SHP77 (cell line): ENCODE measurements at places on chromosomes 2 and 18.
A peak's percentile ranks its signal among the peaks of the same experiment; 100 is the strongest.

DNA sequence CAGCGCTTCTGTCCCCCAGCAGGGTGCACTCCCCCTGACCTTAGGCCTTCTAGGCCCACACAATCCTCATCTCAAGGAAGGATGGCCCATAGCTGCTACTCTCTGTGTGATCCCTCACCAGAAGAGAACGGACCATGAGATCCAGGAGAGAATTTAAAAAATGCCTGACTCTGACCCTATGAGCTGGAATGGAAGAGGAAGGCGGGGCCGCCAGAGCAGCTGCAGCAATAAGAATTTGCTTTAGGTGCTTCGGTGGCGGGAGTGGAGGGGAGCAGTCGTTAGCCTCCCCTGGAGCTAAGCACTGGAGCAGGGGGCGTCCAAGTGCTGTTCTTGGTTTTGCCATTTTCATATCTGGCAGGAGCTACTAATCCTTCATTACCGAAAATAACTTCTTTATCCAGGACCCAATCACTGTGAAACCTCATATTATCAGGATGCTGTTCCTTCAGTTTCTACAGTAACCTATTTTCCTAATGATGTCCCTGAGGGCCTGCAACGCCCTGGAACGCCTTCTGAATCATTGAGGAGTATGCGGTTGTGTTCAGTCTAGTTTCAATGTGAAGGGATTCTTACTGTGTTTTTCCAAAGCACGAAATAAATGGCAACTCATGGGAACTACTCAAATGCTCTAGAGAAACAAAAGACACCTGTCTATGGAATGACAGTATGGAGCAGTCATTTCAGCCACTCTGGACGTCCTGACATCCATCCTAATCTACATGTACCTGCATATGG is 105.1 kb upstream of the SIX2 start:
- no peak for DNase-seq

DNA sequence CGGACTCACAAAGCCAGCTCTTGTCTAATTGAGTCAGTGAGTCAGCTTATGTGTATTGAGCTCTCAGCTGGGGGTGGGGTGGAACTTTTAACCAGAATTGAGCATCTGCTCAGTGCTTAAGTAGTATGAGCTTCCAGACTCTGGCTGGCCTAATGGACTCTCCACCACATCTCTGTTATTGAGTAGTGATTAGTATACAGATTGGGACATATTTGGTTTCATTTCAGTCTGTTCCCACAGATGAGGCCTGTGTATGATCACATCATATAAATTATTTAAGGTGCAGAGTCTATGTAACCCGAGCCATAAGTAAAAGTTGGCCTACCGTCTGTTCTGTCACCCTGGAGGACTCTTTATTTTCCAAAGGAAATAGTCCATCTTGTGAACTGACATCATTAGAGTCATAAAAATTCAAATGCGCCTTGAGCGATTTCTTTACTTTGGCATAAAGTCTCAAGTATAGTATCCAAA is 152.1 kb downstream of the THSD7B start:
- DNase-seq, result no peak

GRCh38 chr2:3958969-3959368 is 255.6 kb downstream of the DCDC2C start:
- no peak for DNase-seq

DNA sequence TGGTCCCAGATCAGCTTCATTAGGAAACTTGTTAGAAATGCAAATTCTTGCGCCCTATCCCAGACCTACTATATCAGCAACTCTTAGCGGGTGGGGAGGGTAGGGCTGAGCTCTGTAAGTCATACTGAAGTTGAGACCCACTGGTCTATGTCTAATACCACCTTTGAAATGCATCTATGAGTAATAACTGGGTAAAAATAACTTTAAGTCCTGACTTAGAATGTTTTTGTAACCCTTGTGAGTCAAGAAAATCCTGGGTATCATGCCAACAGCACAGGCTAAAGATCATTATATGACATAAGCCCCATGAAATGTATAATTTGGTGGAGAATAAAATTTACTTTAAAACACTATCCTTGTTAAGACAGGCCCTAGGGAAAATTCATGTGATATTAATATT is 41.4 kb downstream of the PRKD3 start:
- no peak for DNase-seq

- DNase-seq, result peak; percentile 66
Observed at GRCh38 chr18:34159691-34160185, 65.0 kb downstream of the NOL4 start.

DNA sequence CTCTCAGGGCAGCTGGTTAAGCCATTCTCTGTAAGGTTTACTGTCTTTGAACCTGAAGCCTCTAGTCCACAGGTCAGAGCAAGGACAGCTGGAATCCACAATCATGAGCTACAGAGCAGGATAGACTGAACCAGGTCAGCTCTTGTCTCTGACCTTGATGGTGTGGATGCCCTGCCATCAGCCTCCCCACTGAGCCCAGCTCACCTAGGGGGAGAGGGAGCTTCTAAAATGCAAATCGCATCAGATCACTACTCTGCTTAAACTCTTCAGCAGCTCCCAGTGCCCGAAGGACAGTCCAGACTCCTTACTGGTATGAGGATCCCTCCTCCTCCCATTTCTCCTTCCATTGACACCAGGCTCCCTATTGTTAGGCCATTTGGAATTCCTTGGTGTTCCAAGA is 255.3 kb upstream of the CCDC68 start:
- DNase-seq, result no peak

GRCh38 chr18:64379662-64380061 is 230.8 kb upstream of the LINC00305 start:
- no peak for DNase-seq

- DNase-seq, result no peak
Observed at GRCh38 chr2:55985406-55985805, 61.8 kb upstream of the EFEMP1 start.
